Type B pancreatic cell (in vitro differentiated cells): ENCODE measurements at places on chromosomes 6 and 20.

- DNase-seq = peak; percentile 66
These were observed 120.8 kb downstream of the OR2B2 start for GRCh38 chr6:27791182-27791943.

- DNase-seq = no peak
These were observed 3.6 kb downstream of the LBP start for GRCh38 chr20:38349856-38350255.

DNA sequence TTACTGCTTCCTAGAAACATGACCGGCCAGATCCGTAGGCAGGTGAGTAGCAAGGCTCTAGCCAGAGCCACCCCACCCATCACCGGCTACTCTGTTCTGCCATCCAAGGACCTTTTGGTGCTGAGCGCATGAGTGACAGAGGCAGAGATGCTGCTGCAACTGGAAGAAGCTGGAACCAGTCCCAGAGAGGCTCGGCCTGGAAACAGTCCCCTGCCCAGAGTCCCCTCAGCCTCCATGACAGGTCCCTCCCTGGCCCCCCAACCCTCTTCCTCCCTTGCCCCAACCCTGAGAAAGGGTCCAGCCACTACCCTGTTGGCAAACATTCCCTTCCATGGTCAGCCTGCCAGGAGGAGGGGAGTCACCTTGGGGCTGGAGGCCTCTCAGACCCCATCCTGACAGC, 31.9 kb downstream of the BPIFB4 start:
- no peak for DNase-seq

DNA sequence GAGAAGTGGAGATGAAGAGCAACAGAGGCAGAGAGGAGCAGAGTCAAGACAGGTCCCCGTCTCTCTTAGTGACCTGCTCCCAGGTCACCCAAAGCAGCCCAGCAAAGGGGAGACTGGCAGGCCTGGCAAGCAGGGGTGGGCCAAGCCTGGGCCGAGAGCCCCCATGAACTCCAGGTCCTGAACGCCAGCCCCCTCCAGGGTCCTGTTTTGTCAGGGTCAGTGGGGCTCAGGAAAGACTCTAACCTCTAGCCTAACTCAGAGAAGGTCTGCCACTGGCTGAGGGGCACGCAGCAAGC, 1.2 kb downstream of the NECAB3 start:
- DNase-seq = no peak

GRCh38 chr6:144379356-144379755, 94.2 kb downstream of the UTRN start:
- no peak for DNase-seq

DNA sequence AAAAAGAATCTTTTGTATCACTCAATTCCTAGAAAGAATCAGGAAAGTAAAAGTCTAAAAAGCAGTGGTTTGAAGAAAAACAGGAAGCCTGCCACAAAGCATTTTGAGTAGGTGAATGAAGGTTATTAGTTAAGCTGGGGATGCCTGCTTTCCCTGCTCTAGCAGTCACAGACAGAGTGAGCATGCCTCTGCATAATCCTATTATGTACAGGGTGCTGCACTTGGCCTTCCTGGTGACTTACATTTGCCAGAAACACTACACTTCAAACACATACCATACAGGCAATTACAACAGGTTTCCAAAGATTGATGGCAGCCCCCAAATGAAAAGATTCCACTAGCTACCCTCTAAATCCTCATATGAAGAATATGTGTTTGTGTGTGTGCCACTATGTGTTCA, 130.8 kb downstream of the TPBG start:
- DNase-seq = no peak

DNA sequence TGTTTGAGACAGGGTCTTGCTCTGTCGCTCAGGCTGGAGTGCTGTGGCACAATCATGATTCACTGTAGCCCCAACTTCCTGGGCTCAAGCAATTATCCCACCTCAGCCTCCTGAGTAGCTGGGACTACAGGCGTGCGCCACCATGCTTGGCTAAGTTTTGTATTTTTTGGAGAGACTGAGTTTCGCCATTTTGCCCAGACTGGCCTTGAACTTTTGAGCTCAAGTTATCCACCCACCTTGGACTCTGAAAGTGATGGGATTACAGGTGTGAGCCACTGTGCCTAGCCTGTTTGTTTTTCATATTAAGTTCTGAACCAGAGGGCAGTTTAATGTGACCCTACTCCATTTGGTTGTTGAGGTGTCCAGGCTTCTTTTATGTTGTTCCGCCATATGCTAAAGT, 194.8 kb downstream of the PLCB1 start:
- no peak for DNase-seq

DNA sequence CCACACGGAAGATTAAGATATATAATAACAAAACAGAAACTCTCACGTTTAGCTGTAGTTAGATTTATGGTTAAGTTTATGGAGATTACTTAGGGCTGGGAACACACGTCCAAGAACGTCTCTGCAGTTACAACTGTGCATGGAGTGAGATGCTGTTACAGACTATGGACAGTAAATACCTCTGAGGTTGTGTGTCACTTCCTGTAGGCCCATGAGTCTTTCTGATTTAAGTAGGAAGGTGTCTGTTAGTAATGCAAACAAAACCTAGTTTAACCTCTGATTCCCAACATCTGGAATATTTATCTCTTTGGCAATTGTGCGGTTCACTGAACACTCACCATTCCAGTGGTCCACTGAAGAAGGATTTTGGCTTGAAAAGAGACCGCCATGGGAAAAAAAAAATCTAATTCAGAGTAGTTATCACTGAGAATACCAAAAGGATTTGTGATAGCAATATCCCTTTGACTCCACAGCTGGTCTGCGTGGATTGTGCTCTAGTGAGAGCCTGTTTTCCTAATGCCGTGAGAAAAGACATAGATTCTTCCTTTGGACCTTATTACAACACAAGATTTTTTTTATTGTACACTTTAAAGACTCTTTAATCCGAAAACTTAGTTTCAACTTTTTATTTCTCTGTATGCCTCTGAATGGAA, 478.2 kb upstream of the CITED2 start:
- no peak for DNase-seq

- no peak for DNase-seq
These were observed 146.6 kb downstream of the DHX35 start for GRCh38 chr20:39108746-39109145.

GRCh38 chr6:1757131-1757530, 147.4 kb downstream of the FOXC1 start:
- DNase-seq = no peak

DNA sequence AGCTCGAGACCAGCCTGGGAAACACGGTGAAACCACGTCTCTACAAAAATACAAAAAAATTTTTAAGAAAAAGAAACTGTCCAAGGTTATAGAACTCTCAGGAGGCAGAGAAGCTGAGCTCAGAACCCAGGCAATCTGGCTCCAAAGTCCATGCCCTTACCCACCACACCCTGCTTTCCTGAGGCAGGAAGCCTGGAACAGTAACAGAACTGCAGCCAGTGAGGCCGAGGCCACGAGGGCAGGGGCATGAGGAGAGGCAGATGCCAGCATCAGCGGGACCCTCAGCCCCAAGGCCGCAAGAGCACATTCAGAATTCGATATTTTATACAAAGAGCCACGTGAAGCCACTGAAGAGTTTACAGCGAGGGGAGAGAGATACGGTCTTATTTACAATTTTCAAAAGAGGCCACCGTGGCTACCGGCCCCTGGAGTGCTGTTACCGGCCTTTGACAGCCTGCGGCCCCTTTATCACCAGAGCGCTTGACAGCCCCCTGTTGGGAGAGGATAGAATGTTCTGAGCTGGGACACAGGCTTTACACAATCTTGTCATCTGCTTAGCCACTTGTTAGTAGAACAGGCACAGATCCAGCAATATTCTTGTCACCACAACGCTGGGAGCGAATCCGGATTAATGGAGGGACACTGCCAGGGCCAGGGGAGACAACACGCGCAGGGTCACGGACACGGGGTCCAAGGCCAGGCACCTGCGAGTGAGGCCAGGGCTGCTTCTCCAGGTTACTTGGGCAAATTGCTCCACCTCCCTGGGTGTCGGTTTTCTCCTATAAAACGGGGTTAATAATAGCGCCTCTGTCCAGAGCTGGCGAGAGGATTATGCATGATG, 5.6 kb downstream of the SPATA2 start:
- no peak for DNase-seq

DNA sequence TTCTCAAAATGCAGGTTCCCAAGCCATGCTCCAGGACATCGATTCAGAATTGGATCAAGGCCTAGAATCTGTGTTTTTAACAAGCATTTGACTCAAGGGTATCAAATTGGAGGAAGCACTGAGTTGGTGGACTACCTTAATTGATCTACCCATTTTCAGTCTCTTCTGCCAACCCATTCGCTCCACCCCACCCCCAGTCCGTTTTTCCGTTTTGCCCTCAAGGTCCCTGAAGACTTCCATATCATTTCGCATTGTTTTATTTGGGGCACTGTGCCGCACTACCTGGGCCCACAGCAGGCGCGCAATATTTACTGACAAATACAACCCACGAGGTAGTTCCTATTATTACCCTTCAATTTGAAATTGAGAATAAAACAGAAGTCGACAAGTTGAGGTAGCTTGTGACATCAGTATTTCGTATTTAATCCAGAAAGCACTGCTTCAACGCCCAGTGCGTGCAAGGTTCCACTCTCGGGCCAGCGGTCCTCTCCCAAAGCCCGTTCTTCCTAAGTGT, 557 bp upstream of the DHX35 start:
- no peak for DNase-seq

DNA sequence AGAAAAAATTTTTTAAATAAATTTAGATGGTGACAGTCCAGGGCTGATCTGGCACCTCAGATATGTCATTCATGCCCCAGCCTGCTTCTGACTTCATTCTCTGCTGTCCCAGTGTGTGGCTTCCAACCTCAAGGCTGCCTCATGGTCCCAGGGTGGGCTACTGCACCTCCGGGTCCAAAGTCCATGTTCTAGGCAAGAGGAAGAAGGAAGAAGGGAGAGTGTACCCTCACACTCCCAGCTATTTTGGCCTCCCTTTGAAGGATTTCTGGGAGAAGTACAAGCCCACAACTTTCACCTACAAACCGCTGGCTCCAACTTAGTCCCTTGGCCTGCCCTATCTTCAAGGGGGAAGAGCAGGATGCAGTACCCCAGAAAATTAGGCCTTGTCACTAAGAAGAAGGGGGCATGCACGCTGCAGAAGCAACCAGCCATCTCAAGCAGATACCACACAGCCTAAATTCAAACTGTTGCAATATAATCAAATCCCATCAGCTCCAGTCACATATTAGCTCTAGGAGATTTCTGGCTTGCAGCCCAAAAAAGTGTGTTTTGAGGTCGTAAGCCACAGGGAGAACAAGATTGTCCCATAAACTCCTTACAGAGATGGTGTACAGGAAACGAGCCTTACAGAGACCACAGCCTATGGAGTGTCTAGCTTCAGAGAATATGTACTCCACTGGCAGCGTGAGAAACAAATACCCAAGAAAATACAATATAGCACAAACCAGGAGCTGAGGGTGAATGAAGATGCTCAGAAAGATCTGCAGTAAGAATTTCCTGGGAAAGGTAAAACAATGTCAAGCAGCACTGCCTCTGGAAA, 906 bp upstream of the BTN3A2 start:
- no peak for DNase-seq

DNA sequence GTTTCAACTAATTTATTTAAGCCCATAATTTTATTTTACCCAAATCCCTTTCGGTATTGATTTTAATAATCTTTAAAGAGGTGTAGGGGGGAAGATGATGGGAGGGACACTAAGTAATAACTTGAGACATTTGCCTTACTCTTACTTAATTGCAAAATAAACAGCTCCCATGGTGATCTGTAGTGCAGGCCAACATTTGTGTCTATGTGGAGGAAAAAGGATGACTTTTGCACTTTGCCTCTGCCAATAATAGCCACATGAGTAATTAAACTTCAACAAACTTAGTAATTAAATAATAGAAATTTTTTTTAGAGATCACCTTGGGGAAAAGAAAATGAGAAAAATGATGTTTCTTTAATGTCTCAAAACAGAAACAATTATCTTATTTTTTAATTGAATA, 29.9 kb upstream of the CD2AP start:
- no peak for DNase-seq

DNA sequence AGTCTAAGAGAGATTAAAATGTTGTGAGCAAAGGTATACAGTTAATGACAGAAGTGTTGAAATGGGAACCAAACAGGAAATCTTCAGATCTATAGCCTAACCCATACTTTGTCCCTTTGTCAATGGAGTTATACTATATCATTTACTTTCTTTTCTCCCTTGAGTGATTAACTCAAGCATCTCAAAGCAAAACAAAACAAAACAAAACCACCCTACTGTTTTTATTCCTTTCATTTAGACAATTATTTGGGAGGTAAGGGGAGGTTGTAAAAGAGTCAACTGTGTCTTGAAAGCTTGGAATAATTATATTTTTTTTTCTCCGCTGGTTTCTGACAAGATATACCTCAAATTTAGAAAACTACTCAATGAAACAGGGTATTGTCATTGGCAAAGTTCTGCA, 139.8 kb upstream of the HMGN3 start:
- DNase-seq = no peak

- DNase-seq = no peak
These were observed 209.1 kb upstream of the JARID2 start for GRCh38 chr6:15036690-15037245.

DNA sequence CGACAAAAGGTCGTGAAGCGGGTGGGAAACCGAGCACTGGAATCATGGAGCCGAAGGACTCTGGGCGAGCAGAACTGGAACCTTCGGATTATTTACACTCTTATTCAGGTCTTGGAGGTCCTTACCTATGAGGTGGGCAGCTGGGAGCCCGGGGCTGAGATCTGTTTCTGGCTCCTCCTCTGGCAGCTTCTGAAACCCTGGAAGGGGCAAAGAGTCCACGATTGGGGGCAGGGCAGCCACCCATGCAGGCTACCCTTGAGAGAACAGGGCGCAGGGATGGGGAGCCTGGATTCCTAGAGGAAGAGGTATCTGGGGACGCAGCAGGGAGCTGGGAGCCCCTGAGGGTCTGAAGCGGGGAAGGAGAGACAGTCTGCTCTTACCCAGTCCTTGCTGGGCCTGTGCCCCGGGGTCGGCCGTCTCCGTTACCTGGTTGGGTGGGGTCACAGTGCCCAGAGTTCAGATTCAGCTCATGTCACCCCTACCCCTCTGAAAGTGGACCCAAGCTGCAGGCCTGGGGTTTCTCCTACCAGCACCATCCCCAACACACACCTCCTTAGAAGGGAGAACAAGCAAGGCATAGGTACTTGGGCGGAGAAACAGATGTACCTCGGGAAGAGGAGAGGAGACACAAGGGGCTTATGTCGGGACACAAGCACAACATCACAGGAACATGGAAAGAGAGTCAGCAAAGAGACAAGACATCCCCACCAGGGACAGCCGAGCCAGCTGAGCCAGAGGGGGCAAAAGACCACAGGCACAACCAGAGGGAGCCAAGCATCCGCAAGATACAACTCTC, 592 bp downstream of the LTB start:
- DNase-seq = no peak

DNA sequence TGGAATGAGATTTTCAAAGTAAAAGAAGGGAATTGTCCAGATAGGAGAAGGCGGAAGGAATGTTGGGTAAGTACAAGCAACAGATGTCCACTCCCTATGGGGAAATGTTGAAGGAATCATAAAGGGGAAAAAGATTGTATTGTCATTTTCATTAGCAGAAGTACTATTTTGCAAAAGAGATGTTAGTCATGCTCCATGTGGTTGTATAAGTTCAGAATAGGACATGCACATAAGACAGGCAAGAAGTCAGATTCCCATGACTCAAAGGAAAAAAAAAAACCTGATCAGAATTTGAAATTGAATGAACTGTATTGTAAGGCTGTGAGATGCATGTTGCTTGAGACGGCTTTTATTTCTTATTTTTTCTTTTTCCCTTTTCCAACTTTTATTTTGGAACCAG, 36.8 kb downstream of the GRM1 start:
- DNase-seq = no peak
